ENCODE measurements at places on chromosomes 5 and 9.

DNA sequence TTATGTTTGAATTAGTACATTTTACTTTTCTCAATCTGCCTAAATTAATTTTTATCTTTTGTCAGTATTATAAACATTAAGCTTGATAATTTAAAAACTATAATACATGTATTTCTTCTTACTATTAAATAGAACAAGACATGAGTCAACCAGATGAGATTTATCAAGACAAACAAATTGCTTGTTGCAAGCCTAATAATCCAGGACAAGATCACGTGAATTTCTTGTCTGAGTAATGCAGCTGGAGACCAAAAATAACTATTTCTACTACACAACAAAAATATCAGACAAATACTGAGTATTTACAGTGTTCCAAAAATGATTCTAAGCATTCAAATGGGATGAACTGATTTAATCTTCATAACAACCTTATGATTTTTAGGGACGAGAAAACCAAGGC lies 339.1 kb upstream of the PRR16 start:
- DNase-seq, result no peak

DNA sequence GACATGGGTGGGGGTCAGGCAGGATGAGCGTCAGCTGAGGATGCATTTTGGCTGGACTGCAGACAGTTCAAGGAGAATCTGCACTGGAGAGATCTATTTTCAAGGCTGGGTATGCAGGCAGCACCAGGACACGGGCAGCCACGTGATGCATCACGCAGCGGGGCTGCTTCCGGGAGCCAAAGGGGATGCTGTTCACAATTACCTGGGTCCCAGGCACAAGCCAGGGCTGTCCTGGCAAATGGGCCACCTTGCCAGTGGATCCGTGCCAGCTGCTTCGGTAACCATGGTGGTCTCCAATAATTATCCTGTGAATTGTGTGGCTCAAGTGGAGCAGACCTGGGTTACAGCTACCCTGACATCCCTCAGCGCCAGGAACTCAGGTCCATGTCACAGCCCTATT lies 17.5 kb downstream of the DBH start:
- no peak for DNase-seq

- no peak for DNase-seq
Measured at GRCh38 chr5:109656829-109657228, 32.9 kb upstream of the MAN2A1 start.

DNA sequence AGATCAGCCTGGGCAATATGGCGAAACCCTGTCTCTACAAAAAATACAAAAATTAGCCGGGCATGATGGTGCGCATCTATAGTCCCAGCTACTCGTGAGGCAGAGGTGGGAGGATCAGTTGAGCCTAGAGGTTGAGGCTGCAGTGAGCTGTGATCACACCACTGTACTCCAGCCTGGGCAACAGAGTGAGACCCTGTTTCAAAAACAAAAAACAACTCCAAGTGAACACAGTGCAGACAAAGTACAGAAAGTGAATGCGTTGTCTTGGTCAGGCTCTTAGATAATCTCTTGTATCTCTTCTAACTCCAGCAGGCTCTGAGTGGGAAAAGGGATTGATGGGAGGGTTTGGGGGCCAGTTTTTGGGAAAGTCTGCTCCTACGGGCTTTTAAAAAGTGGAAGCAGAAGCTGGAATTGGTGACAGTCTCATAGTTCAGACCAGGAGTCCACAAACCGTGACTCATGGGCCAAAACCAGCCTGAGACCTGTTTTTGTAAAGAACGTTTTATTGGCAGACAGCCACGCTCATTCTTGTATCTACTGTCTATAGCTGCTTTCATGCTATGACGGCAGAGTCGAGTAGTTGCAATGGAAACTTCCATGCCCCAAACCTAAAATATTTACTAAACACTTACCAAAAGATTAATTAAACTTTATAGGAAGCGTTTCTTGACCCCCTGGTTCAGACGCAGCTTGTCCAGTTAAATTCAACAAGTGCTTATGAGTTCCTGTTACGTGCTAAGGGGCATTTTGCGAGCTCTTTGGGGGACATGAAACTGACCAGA lies 32.9 kb downstream of the NDST1 start:
- no peak for DNase-seq

DNA sequence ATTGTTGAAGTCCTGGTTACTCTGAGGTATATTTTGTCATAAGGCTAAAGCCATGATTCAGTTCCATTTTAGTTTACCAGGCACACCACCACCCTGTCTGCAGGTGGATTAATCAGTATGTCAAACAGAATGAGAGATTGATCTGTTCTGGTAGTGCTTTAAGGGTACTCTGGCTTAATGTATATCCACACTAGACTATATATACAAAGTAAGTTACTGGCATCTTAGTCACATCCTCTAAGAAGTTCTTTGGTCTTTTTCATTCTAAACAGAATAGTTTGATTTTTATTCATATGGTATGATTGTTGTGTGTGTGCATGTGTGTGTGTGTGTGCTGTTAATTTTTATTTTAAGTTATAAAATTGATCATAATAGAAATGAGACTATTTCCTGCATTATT lies 61.8 kb downstream of the RAB24 start:
- no peak for DNase-seq

DNA sequence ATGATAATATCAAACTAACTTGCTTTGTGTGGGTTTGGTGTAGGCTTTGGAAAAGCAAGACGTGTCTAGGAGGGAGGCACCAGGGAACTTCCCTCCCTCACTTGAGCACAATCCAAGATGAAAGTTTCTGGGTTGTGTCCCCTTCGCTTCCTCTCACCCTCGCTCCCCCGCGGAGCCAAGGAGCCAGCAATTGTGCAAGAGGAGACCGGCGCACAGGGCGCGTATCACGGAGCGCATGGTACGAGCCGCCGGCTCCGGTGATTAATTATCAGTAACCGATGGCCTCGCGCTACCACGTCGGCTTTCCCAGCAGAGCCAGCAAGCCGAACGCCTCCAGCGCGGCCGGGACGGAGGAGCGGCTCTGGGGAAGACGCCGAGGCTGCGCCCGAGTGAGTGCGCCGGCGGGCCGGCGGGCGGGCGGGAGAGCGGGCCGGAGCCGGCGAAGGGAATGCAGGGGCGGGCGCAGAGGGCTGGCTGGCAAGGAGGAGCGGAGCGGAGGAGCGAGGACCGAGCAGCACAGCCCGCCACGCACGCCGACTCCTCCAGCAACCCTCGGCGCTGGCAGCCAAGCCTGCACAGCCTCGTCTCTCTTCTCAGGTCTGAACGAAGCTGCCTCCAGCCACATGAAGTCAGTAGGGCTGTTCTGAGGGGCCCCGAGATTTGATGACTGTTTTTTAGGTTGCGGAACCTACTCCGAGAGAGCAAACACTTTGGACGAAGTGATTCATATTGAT lies 143.6 kb downstream of the BNC2 start:
- no peak for DNase-seq

DNA sequence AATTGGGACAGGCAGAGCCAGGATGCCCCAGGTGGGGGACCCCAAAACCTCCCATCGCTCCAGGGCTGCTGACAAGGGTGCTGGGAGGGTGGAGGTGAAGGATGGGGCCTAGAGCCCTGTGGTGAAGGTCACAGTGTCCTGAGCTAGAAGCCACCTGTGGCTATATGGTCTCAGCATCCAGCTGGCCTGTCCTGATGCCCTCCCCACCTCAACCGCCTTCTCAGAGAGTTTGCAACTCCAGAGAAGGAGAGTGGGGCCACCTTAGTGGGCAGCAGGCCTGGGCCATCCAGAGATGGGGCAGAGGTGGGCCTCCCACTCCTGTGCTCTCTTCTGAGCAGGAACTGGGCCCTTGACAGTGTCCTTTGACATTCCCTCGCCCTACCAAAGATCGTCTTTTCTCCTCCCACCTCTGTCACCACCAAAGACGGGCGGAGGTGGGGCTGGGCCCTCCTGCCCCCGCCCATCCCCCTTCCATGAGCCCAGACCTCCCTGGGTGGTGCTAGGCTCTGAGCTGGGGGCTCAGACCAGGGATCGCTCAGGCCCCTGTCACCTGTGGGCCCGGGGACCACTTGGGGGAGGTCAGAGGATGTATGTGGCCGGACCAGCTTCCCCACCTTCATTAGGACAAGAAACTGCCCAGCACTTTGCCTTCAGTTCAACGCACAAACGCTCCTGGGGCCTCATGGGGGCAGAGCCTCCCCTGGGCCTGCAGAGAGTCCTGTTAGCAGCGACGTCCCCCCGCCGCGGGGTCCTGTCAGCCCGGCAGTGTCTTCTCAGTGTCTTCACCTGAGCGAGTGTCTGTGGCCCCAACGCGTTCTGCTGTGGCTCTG lies 10.0 kb upstream of the DOLPP1 start:
- DNase-seq, result no peak

DNA sequence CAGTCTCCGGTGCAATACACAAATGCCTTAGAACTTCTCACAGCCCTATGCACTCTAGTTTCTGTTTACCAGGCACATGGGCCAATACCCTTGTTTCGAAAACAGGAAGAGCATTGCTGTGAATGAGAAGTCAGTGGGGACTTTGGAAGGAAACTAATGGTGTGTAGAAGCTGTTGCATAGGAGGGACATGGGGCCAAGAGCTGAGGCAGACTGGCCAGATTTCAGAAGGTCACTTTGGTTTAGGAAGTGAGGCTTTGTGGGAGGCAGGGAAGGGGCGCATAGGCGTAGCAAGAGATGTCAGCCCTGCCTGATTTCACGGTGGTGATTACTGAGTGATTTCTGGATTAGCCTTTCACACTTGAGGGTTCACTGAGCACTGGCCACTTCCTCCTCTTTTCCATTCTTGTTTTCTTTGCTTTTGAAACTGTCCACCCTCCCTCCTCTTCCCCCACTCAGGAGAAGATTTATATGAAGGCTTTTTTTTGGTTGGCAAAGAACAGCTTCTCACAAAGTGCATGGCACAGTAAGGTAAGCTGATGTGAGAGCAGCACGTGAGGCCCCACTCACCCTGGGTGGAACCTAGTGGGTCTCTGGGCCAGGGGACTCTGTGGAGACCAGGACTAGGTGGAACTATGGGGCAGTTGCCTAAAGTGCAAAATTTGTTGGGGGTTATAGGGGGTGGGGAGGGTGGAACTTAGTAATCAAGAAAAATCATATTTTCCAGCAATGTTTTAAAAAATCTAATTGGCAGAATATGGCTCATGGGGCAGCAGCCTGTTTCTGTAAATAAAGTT lies 6.1 kb upstream of the TMEM252 start:
- no peak for DNase-seq

- no peak for DNase-seq
Measured at GRCh38 chr9:80538976-80539375, 967.2 kb downstream of the TLE4 start.

- no peak for DNase-seq
Measured at GRCh38 chr5:59036274-59036961, 453.5 kb downstream of the RAB3C start.

- no peak for DNase-seq
Measured at GRCh38 chr9:112176524-112176923, 1.4 kb upstream of the SUSD1 start.

DNA sequence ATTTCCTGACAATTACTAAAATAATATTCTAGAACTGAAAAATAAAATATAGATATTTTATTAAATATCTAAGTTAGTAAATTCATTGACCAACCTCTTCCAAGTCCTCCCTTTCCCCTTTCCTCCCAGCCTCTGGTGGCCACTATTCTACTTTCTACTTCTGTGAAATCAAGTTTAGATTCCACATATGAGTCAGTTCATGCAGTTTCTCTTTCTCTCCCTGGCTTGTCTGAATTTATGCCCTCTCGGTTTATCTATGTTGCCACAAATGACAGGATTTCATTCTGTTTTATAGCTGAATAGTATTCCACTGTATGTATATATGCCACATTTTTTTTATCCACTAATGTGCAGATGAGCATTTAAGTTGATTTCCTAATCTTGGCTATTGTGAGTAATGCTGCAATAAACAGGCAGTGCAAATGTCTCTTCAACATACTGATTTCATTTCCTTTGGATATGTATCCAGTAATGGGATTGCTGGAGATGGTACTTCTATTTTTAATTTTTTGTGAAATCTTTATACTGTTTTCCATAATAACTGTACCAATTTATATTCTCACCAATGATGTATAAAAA lies 52.3 kb downstream of the WDR36 start:
- DNase-seq, result no peak

DNA sequence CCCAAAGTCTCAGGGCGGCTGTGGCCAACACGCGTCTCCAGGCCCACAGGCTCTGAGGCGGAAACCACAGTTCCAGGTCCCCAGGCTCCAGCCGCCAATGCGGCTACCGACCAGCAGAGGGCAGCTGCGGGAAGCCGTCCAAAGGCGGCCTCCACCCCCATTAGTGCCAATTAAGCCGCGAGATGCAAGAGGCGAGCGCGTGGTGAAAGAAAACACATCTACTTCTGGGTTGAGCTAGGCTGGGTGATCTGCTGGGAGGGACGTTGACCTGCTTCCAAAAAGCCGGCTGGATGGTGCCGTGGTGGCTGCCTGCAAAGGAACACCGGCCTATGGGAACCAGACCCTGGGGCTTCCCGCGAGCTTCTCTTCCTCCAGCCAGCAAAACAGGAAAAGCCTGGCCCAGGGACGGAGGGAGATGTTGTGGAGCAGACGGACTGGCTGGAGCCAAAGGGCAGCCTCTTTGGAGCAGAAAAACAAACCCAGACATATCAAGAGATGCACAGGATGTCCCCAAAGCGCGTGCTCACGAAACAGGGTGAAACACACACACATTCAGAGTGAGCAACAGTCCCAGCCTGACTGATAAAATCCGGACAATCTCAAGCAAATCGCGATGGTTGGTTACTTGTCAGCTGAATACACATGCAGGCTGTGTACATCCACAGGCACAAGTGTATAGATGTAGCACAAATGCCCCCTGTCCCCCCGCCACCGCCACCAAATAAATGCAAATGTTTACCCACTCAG lies 187.1 kb upstream of the BRINP1 start:
- DNase-seq, result peak; percentile 42

DNA sequence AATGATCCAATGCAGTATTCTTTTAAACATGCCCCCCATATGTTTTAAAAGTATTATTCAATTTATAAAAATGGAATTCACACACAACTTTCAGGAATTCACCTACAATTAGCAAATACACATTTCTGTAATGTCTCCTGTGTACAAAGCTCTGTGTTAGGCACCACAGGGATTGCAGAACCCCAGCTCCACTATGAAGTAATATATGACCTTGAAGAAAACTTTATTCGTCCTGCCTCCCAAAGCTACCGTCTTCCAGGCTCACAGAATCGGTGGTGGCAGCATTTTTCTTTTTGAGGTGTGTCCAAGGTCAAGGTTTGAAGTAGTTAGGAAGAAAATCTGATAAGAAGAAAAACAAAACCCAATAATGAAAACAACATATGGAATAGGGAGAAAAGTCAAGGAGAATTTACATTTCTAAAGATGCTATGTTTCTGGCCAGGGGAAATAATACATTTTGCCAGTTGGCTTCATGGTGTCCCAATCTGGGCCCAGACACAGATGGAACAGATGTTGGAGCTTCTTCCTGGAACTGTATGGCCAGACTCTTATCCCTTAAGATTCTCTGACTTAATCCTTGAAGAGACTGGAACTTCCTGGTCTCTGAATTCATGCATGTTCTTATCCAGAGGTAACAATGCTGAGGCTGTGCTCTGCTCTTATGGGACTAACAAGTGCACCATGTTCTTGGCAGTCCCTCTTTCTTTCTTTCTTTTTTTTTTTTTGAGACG lies 22.0 kb upstream of the LVRN start:
- DNase-seq, result no peak

GRCh38 chr5:157864067-157864466 lies 5.1 kb upstream of the CLINT1 start:
- peak; percentile 35 for DNase-seq

- DNase-seq, result no peak
Measured at GRCh38 chr5:177334781-177335700, 16.4 kb downstream of the LMAN2 start.

- no peak for DNase-seq
Measured at GRCh38 chr5:58123501-58123900, 336.4 kb downstream of the PLK2 start.

Data from iPS DF 19.7 (cell line).